Thymus (tissue), 14 donors: ENCODE measurements at places on chromosomes 1 and 21. TPM values are rescaled to one million over a fixed set of nuclear protein-coding genes. Genes with fewer than 3 reads are reported as not detected.

The LCE3E gene
- polyA plus RNA-seq, result 6.2 TPM

The SPRR1A gene
- 41.1 TPM for polyA plus RNA-seq

DNA sequence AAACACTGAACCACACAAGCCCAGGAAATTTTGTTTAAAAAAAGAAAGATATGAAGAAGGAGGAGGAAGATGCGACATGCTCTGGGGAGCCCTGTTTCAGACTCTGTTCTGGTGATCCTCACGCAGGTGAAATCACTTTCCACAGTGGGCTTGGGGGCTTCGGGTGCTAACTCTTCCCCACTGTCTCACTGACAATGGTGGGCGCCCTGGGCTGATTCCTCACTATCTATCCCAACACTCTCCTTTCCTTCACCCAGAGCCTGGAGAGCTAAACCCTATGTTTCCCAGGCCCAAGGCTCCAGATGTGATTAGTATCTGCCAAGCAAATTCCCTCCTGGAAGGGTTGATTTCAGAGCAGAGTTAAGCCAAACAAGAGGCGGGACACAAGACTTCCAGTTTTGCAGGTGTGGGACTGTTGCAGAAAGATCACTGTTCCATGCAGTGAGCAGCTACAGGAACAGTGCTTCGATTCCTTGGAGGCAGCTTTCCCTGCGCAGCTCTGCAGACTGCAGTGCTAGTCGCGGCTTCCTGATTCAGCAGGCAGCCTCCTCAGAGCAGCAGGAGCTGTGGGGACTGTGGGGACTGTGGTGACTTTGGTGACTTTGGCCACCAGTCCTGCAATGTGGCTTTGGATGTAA is 168.3 kb downstream of the RHOU start:
- no peak for DNase-seq

DNA sequence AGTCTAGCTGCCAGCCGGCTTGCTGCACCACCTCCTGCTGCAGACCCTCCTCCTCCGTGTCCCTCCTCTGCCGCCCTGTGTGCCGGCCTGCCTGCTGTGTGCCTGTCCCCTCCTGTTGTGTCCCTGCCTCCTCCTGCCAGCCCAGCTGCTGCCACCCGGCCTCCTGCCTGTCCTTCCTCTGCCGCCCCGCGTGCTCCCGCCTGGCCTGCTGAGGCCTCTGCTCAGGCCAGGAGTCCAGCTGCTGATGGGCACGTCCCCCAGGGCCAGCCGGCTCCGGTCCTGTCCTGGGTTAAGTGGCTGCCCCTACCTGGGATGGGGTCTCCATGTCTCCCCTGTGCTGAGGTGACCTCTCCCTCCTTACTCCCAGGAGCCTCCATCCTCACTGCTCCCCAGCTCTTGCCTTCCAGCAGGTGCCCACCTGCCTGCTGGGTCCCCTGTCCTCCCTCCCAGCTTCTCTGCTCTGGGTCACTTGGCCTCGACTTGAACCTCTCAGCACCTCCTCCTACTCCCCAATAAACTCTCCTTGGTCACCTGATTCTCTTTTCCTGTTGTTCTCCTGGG is 870 bp downstream of the KRTAP10-8 start:
- no peak for DNase-seq
